ENCODE measurements at places on chromosomes 1 and 21. TPM values are rescaled to one million over a fixed set of nuclear protein-coding genes. Genes with fewer than 3 reads are reported as not detected.

DNA sequence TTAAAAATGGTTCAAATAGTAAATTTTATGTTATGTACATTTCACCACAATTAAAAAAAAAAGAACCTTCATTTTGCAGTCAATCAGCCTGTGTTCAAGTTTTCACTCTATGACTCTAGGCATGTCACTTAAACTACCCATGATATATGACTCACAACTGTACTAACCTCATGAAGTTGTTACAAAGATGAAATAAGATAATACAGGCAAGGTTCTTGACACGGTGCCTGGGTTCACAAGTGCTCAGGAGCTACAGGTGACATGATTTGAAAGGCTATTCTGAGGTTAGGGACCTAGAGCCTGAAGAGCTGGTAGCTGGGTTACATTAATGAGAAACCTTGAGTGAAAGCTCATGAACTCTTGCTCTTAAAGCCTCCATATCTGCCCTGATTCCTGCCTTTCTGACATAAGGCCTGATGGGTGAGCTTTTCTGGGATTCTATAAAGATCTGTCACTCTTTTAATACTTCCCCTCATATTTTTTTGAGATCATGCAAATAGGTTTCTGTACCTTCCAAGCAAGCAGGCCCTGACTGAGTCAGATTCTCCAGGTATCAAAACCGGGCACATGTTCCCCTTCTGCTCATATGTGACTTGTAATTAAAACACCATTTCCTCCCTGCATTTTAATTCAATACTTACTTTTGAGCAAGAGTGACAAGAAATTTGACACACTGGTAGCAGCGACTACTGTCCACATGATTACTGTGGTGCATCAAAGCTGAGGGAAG lies 34.0 kb downstream of the PCSK9 start:
- DNase-seq = no peak

DNA sequence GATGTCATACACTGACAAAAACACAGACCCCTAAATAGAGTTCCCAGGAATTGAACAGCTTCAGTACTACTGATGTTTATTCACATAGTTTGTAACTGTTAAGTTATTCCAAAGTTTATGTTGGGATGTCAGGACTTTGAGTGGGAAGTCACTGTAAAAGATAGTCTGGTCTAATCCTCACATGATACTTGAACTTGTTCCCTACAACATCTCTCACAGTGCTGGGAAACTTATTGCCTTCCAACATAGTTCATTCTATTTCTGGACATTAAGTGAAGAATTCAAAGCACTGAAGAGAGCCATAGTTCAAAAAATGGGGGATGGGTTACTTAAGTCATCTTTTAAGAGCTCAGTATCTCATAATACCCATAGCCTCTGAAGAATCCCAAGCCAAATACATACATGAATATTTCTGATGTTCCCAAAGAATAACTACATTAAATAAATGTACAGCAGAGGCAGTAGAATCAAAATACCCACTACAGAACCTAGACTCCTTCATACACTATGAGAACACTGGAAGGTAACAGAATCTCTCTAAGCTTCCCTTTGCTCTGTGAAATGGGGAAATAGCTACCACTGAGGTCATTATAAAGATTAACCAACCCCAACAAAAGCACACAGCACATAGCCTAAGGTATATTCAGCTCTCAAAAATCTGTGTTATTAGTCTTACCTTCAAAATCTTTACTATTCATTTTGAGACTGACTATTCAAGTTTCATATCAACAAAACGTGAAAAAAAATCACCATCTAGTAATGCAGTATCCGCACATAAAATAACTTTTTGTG lies 81.4 kb downstream of the ESRRG start:
- DNase-seq = no peak

Gene HSD17B7
- total RNA-seq = 24.4 TPM

- peak; percentile 53 for DNase-seq
Observed at GRCh38 chr1:198833706-198834503, 195.1 kb downstream of the PTPRC start.

GRCh38 chr1:88730132-88730675 lies 46.1 kb downstream of the PKN2 start:
- DNase-seq = no peak

GRCh38 chr1:231991231-231991630 lies 364.6 kb downstream of the DISC1 start:
- DNase-seq = no peak

DNA sequence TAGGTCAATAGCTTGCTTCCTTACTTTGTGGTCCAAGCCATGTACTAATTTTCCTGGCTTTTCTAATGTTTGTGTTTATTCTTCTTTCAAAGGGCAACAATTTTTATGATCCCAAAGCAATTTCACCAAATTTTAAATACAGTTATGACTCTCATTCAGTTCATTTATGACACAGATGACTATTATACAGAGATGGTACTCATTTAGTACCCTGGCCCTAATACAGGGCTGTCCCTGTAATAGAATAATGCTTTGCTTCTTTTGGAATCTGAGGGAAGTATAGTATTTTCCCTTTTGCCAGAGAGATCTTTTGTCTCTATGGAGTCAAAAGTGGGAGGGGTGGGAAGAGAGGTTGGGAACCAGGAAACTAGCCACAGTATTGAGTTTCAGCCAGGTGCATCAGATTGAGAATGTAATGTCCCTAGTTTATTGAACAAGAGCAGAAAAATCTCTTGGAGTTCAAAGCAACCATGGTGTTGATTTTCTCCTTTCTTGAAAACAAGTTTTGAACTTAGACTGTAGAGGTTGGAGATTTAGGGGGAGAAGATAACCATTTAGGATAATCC lies 20.4 kb downstream of the DENND2D start:
- no peak for DNase-seq

DNA sequence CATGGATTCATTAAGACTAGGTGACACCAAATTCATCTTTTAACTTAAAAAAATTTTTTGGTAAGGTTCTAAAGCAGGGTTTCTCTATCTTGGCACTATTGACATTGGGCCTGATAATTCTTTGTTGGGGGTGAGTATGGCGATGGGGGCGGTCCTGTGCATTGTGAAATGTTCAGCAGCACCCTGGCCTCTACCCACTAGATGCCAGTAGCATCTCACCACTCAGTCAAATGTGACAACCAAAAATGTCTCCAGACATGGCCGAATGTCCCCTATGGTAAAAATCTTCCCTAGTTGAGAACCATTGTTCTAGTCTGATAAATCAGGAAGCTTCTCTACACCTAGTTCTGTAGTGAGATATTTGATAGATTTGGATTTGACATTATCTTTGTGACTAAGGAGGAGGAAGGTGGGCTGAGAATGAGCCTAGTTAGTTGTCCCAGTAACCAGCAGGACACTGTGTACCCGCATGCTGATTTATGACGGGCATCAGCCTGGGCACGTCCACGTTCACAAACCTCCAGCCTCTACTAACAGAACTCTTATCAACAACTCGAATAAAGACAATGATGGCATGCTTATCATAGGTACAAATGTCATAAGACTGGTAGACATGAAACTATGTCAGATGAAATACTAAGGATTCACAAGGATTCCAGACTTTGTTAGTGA lies 104.6 kb downstream of the KCND3 start:
- DNase-seq = no peak

Gene MROH9
- total RNA-seq = not detected

Gene CPT2
- 5.8 TPM for total RNA-seq

DNA sequence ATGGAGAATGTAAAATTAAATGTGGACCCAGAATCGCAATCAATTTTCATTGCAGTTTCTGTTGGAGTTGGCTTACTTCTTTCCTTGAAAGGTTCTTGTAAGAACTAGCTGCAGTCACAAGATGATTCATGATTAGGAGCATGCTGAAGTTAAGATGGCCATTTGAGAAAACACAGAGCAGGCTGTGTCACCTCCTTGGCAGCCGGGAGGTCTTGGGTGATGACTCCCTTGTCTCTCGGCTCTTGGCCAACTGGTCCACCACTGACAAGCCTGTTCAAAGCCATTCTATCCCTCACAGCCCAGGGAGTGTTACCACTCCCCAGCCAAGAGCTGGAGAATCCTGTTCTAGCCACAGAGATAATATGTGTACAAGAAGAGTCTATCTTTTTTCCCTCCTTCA lies 40.6 kb downstream of the OPTC start:
- DNase-seq = no peak

GRCh38 chr21:31711745-31712285 lies 20.1 kb downstream of the SCAF4 start:
- DNase-seq = no peak

DNA sequence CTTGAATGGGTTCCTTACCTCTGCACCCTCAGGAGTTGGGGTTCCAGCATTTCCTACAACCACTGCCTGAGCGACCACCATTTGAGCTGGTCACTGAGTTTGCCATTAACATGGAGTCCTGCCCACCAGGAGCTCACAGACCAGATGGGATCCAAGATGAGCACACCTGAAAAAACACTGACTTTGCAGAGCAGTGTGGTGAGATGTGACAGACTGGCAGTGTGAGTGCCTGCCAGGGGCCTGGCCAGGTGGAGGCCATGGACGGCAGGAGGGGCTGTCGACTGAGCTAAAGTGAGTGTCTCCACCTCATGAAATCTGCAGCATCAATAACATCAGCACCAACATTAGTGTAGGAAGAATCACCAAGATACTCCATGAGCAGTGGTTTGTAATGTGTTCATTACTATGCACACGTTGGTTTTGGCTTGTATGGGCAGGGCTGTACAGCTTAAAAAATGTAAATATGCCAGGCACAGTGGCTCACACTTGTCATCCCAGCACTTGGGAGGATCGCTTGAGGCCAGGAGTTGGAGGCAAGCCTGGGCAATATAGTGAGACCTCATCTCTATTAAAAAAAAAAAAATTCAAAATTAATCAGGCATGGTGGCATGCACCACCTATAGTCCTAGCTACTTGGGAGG lies 12.2 kb upstream of the MIXL1 start:
- peak; percentile 51 for DNase-seq

DNA sequence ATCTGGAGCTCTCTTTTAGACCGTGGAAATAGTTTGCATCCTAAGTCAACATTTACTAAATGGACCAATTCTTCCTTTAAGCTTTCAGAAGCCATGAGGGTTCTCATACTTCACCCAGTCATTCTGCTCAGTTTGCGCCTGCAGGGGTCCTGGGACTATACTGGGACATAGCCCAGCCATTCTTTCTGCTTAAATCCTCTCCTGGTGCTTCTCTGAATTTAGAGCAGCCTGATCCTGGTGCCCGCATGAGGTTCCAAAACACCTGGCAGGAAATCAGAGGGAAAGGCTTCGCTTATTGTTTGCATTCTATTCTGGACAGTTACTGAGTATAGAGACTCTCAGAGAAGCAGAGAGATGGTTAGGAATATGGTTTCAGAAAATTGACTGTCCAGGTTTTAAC lies 27.0 kb downstream of the TNN start:
- no peak for DNase-seq

DNA sequence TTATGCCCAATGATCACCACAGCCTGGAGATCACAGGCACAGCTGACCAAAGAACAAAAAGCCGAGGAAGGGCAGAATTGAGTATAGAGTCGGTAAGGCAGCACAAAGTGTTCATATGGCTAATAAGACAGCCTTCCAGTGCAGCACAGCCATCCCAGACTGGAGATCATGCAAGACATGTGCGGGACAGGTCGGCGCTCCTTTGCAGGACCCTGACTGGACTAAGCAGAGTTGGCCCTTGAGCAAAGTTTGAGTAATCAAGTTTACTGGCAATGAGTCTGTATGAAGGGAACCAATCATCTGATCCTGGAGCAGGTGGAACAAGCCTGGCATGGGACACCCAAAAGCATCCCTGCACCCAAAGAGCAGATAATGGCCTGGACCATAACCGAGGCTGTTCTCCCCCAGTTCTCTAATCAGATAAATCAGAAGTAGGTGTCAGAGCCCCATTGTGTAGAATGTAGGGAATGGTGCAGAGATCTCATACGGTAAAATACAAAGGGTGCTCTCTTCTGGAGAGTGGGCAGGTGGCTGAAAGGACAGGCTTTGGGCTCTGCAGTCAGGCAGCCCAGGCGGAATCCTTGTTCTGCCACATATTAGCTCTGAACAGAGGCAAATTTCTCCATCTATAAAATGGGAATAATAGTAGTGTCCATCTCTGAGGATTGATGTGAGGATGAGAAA lies 10.7 kb upstream of the DNASE2B start:
- no peak for DNase-seq

- no peak for DNase-seq
Observed at GRCh38 chr1:77990629-77991204, 11.8 kb upstream of the FUBP1 start.

GRCh38 chr1:160040476-160040875 lies 8.7 kb upstream of the PIGM start:
- DNase-seq = no peak

Gene RAB3B
- 22.4 TPM for total RNA-seq

DNA sequence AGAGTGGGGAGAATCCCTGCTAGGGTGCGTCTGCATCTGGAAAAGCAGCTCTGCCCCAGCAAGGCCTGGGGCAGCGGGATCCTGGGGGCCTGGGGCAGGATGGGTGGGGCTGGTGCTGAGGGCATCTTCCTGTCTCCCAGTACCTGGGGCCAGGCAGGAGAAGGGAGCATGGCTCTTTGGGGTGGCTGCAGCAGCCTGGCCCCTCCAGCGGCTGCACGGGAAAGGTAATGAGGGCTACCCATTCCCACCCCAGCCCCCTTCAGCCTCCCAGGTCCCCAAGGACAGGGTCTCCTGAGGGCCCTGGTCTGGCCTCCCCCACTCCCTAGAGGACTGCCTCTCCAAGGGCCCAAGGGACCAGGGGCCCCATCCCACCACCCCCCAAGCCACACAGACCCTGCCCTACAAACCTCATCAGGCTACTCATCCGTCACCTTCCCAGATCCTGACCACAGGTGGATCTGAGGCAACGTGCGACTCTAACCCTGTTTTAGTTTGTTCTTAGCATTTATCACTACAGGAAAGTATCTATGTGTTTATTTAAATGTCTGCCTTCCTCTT lies 910 bp upstream of the ANKRD65 start:
- no peak for DNase-seq

- no peak for DNase-seq
Observed at GRCh38 chr21:27085387-27085786, 118.5 kb upstream of the ADAMTS5 start.

GRCh38 chr1:22026924-22027289 lies 25.4 kb downstream of the CELA3A start:
- DNase-seq = no peak

Gene GBP7
- total RNA-seq = not detected

- DNase-seq = no peak
Observed at GRCh38 chr1:221987860-221988520, 246.1 kb upstream of the DUSP10 start.

Gene RHBDL2
- 0.18 TPM for total RNA-seq

Gene ANKRD65
- total RNA-seq = 1.1 TPM

DNA sequence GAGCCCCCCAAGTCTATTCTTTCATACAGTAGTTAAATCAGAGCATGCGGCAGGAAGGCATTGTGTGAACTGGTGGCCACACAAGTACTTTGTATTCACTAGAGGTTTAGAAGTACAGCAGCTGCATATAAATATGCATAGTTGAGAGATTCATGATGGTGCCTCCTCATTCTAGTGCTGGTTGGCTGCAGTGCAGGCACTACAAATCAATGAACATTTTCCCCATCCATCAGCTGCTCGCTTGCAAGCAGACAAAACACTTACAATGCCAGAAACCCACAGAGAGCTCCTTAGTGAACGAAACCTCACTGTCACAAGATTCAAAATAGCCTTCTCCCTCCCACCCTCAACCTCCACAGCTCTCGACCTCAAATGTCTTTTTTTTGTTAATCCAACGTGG lies 726.2 kb downstream of the USP25 start:
- peak; percentile 20 for DNase-seq

- DNase-seq = no peak
Observed at GRCh38 chr1:9909234-9910046, 629 bp downstream of the CTNNBIP1 start.

GRCh38 chr1:20347699-20348098 lies 57.0 kb downstream of the VWA5B1 start:
- DNase-seq = no peak

- DNase-seq = peak; percentile 78
Observed at GRCh38 chr1:110207831-110208230, 2.3 kb upstream of the KCNC4 start.
